Activated CD4-positive, alpha-beta T cell treated with anti-CD3 and anti-CD28 coated beads, Interleukin-10, Interleukin-2, amounts not matched to agents 100 ng/mL and 50 ng/mL, durations not matched to agents 16 hours and 8 hours (primary cell): ENCODE measurements at places on chromosomes 16 and 17.

GRCh38 chr17:16947470-16947869 lies 24.4 kb downstream of the TNFRSF13B start:
- DNase-seq = no peak

GRCh38 chr17:81434072-81434471 lies 38.8 kb downstream of the BAHCC1 start:
- DNase-seq = no peak

GRCh38 chr17:48503747-48504146 lies 27.1 kb downstream of the HOXB1 start:
- no peak for DNase-seq

DNA sequence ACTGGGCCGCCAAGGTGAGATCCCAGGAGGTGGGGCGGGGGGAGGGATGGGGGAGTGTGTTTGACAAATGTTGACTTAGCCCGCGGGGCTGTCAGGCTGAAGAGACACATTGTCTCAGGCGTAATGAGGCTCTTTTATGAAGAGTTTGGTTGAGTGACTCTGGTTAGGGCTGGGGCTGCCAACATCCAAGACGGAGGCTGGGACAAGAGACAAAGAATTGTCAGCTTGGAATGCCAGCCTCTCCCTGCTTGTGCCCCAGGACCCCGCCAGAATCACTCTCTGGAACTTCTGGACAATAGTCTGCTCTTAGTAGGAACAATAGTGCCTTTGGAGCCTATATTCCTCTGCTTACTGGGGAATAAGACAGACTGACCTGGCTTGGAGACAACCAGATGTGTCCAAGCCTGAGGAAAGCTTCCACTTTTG lies 24.0 kb downstream of the PCTP start:
- DNase-seq = no peak

GRCh38 chr16:80806927-80807340 lies 2.5 kb upstream of the CDYL2 start:
- DNase-seq = peak; percentile 92

DNA sequence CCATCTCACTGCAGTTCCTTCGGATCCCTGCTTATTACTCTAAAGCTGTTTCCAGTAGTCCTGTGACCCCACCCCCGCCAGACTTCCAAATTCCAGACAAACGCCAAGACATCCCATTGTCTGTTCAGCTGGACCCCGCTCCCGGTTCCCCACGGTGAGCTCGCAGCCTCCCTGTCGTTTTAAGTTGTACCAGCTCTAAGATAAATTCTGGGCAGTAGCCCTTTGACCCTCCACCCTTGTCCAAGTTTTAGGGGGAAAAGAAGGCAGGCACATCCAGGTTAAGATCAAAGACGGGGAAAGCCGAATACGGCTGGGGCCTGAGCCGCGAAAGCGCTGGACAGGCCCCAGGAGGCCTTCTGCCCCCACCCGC lies 589 bp downstream of the ARL6IP1 start:
- no peak for DNase-seq

- DNase-seq = peak; percentile 52
Measured at GRCh38 chr16:57994778-57995177, 5.7 kb downstream of the ZNF319 start.

DNA sequence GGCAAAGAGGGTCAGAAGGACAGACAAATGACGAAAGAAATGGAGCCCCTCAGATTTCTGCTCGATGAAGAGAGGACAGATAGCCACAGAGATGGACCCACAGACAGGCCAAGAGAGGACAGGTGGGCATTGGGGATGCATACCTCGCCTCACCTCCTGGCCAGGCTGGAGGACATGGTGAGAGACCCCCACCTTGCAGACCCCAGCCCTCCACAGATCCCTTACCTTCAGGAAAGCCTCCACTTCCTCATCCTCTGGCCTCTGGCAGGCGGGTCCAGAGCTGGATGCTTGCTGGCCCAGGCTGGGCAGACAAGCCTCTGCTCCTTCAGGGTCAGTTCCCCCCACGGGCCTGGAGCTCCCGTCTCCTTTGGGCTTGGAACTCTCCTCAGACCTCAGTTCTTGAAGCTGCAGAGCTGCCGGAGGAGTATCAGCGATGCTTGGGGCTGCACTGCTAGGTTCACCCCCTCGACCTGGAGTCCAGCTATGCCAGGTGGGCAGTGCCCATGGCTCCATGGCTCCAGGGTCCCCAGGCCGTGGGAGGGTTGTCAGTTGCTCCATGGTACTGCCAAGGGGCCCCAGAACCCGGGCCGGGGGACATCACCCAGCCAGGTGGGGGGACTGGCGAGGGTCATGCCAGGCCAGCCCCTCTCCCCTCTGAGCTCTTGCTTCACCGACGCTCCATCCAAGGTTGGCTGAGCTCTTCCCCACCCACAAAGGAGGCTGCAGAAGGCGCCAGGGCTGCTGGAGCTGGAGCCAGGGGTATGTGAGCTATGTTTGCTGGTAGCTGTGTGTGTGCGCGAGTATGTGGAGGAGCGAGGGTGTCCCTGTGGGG lies 1.0 kb downstream of the TSPOAP1 start:
- no peak for DNase-seq
